Right ventricle myocardium inferior (tissue), 1 donor: ENCODE measurements at places on chromosomes 11 and 22. TPM values are rescaled to one million over a fixed set of nuclear protein-coding genes. Genes with fewer than 3 reads are reported as not detected.

DNA sequence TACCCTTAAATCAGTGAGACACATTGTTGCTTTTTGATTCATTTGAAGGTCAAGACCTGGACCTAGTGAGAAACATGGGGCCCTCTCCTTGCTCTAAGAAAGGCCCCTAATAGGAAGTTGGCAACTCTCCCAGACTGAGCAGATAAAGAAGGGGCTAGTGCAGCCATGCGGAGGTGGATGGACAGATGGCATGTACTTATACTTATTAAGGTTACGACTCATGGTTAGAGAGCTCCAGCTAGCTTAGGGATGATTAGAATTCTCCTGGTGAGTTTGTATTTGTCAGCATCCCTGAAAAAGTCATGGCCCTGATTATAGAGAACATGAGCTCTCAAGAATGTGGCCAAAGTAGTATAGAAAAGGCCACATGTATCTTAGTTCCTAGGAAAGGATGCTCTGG is 112.1 kb upstream of the BDNF start:
- no peak for DNase-seq

The FIBP gene
- total RNA-seq, result 44.7 TPM

The OR52E1 gene
- not detected for total RNA-seq

GRCh38 chr11:90391756-90392155 is 168.9 kb upstream of the CHORDC1 start:
- DNase-seq, result no peak

The MED17 gene
- 15.9 TPM for total RNA-seq

DNA sequence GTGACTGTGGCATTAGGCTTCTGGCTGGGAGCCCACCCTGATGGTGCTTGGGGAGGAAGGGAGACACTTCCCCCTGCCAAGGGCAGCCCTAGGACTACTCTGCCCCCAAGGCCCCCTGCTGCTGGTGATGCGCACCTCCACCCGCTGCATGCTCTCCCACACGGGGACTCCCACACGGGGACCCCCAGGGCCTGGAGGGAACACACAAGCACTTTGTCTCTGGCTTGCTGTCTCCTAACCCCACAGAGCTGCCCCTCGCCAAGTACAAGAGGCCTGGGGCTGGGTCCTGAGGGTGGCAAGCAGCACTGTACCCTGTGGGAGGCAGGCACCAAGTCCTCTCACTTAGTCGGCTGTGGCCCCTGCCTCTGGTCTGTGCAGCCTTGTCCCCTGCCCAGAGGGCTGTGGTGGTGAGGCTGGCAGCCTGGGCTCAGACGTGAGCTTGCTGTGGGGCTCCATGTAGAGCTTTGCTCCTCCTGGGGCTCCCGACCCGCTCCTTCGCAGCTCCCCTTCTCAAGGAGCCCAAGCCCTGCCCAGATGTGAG is 7.9 kb downstream of the LRRC75B start:
- no peak for DNase-seq

- no peak for DNase-seq
Observed at GRCh38 chr11:105491394-105491793, 118.5 kb upstream of the GRIA4 start.

DNA sequence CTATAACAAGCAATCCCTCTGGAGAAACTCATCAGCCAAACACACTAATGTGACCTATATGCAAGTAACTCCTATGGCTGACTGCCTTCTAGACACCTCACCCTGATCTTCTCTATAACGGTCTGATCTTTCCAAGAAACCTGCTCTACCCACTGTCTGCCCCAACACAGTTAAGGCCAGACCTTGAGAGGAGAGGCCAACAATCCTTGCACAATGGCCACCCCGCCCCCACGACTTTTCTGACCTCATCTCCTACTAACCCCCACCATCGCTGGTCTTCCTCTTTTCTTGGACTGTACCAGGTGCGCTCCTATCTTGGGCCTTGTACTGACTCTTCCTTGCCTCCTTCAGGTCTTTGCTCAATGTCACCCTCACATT is 12.5 kb downstream of the HIRA start:
- no peak for DNase-seq

DNA sequence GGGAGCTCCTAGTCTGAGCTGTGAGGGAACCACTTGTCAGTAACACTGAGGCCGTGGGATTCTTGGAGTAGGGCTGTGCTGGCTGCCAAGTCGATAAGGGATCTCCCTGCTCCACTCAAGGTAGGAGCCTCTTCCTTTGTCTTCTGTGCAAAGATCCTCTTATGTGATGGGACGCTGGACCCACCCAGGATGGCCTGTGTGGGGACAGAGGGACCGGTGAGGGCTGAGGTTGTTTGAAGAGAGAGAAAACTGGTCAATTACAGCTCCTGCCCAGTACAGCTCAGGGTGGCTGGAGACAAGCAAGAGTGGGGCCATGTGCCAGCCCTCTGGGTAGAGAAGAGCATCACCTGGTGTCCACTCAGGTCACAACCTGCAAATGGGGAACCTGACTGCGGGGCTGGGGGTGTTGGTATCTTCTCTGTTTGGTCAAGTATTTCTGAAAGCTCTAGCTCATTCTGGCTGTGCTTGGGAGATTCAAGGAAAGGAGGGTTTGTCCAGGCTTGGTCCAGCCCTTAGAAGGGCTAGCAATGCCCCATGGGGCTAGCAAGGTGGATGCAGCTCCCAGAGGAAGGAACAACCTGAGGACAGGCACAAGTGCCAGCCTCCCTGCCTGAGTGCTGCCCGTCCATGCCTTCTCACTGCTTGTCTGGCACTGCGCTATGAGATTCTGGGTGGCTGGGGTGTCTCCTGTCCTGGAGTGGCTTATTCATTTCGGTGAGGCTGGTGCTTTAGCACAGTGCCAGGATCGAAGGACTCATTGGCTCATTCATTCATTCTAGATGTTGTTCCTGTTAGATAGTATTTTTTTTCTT is 27.6 kb upstream of the BAIAP2L2 start:
- no peak for DNase-seq

The OR4D5 gene
- not detected for total RNA-seq

DNA sequence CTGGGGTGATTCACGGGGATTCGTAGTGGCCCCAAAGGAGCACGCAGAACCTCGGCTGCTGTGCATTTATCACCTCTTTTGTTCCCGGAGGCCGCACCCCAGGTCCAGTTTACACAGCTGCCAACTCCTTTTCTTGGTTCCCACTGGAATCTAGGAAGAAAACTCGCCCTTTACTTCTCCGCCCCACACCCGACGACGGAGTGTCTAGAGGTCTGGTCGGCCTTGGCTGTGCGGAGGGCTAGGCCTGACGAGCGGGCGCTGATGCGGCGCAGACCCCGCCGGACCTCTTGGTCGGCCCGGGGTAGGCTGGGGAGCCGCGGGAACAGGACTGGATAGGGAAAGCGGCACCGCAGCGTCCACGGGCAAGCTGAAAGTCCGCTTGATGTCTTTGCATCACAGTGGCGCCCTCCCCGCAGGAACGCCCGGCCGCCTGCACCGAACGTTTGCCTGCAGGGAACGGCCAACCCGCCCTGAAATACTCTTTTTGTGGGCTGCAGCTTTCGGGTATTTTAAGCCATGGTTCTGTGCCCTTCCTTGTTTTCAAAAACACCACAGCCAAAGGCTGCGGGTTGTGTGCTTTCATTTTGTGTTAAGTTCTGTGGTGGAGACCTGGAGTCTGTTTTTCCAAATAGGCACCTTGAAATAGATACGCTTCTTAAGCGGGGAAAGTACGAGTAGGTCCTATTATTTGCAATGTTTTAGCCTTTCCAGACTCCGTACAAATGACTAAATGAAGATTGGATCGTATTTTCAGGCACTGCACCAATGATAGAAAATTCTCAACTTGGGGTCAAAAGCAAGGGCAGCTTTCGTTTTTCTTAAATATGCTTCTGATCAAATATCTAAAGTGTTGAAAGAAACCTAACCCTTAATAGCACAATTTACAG is 829 bp upstream of the ZBED5 start:
- DNase-seq, result peak; percentile 86

DNA sequence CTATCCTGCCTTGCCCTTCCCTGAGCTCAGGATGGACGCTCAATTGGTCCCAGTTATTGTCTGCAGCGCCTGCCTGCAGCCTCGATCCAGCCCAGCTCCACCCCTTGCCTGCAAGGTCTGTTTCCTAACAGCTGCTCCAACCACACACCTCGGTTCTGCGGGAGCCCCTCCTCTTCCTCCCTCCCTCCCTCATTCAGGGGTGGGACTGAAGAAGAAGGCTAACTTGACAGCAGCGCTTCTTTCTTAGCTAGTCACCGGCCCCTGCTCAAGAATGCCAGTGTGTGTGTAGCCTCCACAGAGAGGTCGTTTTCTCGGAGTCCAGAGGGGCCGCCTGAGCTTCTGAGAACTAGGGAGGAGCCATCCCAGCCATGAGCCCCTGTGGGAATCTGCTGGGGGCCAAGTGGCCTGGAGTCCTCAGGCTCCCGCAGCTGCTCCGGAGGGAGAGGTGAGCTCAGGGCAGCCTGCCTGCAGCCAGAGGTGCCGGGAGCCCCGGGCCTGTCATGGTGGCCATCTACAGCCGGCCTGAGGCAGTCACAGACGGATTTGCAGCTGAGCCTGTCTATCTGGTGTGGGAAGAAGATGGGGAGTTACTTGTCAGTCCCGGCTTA is 36.1 kb downstream of the LIMK2 start:
- DNase-seq, result peak; percentile 81

The RASL10A gene
- 1.1 TPM for total RNA-seq

GRCh38 chr11:454801-455565 is 4.9 kb downstream of the PTDSS2 start:
- no peak for DNase-seq

GRCh38 chr11:102632026-102632425 is 6.9 kb upstream of the MMP20 start:
- no peak for DNase-seq

DNA sequence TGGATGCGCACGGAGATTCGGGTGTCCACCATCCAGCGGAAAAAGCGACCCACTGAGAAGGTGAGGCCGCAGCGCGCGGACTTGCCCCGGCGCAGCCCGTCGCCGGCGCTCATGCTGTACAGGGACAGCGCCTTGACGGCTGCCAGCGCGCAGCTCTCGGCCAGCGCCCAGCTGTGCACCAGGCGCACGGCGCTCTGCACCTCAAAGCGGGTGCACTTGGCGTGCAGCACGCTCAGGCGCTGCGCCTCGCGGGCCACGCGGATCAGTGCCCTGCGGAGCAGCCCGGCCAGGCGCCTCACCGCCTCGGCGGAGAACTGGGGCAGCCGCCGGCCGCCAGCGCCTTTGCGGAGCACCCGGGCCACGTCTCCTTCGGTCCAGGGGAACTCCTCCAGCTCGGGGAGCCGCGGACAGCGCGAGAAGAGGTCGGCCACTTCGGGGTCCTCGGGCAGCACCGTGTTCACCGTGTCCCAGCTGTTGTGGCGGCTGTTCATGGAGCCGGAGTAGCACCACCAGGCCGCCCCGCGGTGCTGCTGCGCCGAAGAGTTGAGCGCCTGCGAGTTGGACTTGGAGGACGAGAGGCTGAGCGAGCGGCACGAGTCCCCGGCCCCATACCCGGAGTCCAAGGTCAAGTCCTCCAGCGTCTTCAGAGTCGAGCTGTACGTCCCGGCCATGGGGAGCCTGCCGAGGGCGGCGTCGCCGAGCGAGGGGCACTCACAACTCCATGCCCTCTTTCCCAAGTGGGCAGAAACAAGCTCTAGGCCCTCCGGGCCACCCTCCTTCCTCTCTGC is 703 bp downstream of the ABTB2 start:
- peak; percentile 86 for DNase-seq

DNA sequence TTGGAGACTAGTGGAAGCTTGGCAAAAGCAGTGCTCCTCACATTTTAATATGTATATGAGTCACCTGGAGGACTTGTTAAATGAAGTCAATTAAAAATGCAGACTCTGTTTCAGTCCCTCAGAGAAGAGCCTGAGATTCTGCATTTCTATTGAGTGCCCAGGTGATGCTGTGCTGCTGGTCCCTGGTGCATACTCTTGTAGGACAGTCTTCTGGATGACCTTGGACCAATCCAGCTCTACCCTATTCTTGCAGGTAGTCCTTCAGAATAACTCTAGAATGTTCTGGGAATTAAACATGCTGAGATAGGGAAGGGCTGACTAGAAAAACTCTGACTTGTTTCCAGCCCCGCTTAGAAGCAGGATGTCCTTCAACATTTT is 115.9 kb downstream of the CASP12 start:
- DNase-seq, result no peak

DNA sequence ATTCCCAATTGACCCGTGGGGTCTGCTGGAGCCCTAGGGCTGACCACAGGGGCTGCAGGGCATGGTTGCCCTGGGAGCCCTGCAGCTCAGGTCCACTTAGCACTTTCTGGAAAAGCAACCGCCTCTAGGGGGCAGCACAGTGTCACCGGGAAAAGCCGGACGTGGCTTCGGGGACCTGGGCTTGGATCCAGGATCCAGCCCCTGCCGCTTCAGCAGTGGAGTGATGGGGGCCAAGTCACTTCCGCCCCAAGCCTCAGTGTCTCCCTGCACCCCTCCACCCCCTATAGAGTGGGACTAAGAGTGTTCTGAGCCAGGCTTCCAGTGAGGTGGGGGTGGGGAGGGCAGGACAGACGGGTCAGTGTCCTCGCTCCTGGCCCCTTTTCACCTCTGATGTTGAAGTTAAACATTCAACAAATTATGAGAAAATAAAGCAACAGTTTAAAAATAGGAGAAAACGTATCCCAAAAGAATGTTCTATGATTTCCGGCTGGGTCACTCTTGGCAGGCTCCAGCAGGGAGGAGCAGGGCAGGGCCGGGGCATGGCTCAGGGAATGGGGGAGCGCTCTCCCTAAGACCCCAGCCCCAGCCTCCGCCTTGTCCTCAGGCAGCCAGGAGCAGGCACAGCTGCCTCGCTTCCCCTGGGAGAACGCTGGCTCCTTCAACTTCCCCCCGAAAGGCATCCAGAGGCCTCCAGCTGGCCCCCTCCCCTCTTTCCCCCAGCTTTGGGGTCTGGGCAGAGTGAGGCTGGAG is 96.5 kb upstream of the FGF3 start:
- peak; percentile 86 for DNase-seq

The MAPK8IP1 gene
- total RNA-seq, result 5.9 TPM

DNA sequence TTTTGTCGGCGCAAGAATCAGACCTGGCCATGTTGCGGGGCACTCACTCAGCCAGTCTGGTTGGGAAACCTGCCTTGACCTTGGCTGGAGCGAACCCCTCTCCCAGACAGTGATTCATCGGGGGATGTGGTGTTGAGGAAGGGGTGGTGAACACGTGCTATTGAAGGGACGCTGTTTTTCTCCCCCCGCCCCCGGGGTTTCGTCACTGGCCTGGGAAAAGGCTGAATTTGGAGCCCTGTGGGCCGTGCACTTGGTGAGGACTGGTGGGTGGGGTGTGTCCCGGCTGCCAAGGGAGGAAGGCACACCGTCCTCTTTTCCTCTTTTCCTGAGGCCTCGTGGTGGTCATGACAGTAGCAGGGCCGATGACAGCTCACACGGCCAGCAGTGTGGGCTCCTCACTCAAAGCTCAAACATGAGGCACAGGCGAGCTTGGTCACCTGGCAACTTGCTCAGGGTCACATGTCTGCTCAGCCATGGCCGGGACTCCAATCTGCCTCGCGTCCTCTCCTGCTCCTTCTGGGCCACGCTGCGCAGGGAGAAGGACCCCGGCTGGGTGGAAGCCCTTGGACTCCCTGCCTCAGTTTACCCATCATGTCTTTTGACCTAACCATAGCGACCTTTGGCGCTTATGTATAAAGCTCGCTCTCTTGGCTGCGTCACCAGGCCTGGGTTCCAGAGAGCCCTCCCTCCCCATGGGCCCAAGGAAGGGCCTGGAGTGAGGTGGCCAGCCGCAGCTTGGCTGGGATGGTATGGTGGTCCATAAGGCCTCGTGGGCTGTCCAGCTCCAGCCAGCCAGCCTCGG is 49.4 kb downstream of the SMIM38 start:
- peak; percentile 68 for DNase-seq

- DNase-seq, result no peak
Observed at GRCh38 chr11:61659413-61660196, 20.6 kb upstream of the DAGLA start.
